Activated naive CD4-positive, alpha-beta T cell treated with anti-CD3 and anti-CD28 coated beads for 36 hours (primary cell): ENCODE measurements at places on chromosomes 5 and 9. TPM values are rescaled to one million over a fixed set of nuclear protein-coding genes. Genes with fewer than 3 reads are reported as not detected.

DNA sequence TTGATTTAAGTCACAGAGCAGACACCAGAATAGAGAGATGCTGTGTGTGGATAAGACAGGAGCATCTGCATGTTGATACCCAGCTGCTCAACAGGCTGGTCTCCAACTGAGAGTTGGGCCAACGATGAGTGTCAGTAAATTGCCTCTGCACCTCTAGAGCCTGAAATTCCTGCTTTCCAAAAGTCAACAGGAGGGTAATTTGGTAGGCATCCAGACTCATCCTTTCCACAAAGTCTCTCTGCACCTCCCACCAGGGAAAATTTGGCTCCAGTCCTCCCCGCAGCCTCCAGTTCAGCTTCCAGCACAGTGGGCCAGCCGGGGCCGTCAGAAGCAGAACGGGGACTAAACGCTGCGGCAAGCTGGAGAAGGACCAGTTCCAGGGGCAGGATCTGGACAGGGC lies 136.9 kb downstream of the RFK start:
- H3K27ac ChIP-seq = no peak overlapping the region
- H3K27me3 ChIP-seq = no peaks in the 10 kb centered on the region
- no peaks in the 10 kb centered on the region for H3K36me3 ChIP-seq
- H3K4me1 ChIP-seq = no peaks in the 10 kb centered on the region

The MOB3B gene
- total RNA-seq = 3.0 TPM

The TESK1 gene
- total RNA-seq = 18.3 TPM

The RPS23 gene
- 3,109 TPM for total RNA-seq

- H3K27me3 ChIP-seq = no peaks in the 10 kb centered on the region
- peaks cover 33% of the 10 kb centered on the region for H3K4me1 ChIP-seq
- no peak for DNase-seq
- H3K36me3 ChIP-seq = peaks cover 11% of the 10 kb centered on the region
- H3K4me3 ChIP-seq = no peak overlapping the region
Observed at GRCh38 chr9:567128-567746, 274.3 kb upstream of the DMRT1 start.
